ENCODE measurements at places on chromosomes 1 and 21.

- DNase-seq, result no peak
Observed at GRCh38 chr1:223444411-223444810, 51.2 kb downstream of the CCDC185 start.

GRCh38 chr1:43370564-43370963 is 2.8 kb upstream of the ELOVL1 start:
- DNase-seq, result no peak

DNA sequence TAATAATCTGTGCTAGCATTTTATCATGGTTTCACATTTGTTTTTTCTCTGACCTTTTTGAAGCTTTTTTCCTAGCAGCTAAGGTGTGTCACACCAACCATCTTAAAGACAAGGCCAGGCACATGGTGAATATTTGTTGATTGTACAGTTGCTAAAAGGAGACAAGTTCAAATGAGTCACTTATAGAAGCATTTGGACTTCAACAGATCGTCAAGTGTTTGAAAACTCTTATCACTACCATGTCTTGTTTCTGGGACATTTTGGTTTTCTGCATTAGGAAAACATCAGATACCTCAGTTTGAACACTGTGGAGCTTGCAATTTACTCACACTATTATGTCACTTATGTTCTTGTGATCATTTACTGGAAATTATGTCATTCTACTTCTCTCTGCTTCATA is 407.3 kb downstream of the USP25 start:
- DNase-seq, result no peak

- no peak for DNase-seq
Observed at GRCh38 chr1:94351481-94351880, 66.7 kb upstream of the ABCD3 start.

- no peak for DNase-seq
Observed at GRCh38 chr1:183716286-183716685, 63.2 kb upstream of the APOBEC4 start.

DNA sequence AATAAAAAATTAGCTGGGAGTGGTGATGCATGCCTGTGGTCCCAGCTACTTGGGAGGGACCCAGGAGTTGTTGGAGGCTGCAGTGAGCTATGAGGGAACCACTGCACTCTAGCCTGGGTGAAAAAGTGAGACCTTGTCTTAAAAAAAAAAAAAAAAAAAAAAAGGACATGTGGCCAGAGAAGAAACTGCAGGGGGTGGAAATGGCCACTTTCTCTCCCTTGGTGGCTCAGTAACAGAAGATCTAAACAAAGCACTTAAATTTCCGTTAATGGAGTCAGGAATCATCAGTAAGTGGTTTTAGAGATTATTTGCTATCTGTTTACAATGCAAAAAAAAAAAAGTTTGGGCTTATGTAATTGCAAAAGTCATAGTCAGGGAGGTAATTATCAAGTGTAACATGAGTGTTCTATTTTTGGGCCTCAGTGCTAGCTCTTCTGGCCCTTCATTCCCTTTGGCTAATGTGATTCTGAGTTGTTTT is 19.3 kb upstream of the OPRD1 start:
- no peak for DNase-seq

DNA sequence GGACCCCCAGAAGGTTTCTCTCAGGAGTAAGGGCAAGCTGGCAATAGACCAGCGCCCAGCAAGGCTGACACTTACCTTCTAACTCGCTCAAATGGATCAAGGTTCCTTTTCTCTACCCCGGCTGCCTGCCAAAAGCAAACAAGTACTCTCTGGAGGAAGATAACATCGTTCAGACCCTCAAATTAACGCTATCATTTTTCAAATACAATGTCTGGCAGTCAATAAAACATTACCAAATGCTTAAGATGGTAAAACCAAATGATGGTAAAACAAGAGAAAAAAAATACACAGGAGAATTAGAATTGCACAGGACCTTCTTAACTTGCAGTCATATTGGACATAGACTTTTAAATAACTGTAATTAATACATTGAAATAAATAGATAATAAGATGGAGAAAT is 148.1 kb downstream of the SPATA46 start:
- DNase-seq, result no peak

DNA sequence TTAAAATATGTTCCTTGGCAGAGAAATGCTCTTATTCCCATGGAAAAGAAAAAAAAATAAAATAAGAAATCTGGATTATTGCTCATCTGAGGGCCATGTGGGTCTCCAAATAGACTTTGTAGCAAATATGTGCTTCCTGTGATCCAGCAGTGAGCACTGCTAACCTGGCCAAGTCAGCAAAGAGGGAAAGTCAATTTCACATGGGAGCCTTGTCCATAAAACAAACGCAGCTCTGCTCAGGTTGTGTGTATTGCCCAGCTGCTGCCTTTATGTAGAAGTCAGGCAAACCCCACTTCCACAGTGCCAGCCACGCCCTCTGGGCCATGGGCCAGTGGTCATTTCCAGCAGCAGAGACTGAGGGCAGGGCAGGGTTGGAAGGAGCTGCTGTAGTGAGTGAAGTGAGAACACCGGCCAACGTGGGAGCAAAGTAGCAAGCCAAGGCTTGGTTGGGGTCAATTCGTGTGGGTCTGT is 174.3 kb downstream of the LYPLAL1 start:
- no peak for DNase-seq

GRCh38 chr1:192983349-192983980 is 75.7 kb downstream of the UCHL5 start:
- no peak for DNase-seq

GRCh38 chr1:198179556-198179981 is 22.8 kb downstream of the NEK7 start:
- DNase-seq, result no peak

- no peak for DNase-seq
Observed at GRCh38 chr1:189206617-189207016, 1271.0 kb downstream of the BRINP3 start.

GRCh38 chr1:203871114-203871880 is 9.9 kb downstream of the SNRPE start:
- DNase-seq, result no peak

DNA sequence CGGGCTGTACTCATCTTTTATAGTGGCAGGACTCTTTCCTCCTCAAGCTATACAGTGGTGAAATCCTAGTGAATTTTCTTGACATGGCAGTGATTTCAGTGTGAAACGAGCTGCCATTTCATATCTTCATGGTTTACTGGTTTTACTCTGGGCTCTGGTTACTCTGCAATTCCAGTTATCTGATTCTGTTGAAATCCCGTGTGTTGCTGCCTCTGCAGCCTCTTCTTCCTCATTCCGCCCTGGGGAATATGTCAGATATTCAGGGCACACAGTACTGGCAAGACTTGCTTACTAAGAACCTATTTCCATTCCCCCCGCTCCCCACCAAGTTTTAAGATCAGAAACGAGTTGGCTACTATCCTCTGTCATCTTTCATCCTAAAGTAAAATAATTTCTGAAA is 7.9 kb upstream of the OR2B11 start:
- no peak for DNase-seq

Data from T-helper 22 cell (primary cell).